ENCODE measurements at places on chromosomes 1 and 21.
A peak's percentile ranks its signal among the peaks of the same experiment; 100 is the strongest.

DNA sequence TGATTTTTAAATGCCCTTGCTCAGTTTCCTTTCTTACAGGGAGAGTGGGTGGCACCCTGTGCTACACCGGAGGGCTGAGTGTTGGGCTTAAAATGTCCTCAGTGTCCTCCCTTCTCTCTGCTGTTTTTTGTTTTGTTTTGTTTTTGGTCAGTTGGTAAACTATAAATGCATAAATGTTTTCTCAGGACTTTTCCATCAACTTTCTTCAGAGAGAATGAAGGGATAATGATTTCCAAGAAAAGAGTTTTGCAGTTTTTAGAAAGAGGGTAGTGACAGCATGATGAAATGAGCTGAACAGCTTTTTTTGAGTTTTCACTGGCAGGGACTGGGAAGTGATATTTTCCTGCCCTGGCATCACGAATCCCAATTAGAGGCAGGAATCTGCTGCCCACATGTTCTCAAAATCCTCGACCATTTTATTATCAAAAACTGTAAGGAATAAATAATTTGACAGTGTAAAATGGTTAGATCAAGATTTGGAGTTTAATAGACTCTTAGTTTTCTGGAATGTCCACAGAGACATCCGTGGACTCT, 15.2 kb downstream of the LAMC1 start:
- DNase-seq = no peak

DNA sequence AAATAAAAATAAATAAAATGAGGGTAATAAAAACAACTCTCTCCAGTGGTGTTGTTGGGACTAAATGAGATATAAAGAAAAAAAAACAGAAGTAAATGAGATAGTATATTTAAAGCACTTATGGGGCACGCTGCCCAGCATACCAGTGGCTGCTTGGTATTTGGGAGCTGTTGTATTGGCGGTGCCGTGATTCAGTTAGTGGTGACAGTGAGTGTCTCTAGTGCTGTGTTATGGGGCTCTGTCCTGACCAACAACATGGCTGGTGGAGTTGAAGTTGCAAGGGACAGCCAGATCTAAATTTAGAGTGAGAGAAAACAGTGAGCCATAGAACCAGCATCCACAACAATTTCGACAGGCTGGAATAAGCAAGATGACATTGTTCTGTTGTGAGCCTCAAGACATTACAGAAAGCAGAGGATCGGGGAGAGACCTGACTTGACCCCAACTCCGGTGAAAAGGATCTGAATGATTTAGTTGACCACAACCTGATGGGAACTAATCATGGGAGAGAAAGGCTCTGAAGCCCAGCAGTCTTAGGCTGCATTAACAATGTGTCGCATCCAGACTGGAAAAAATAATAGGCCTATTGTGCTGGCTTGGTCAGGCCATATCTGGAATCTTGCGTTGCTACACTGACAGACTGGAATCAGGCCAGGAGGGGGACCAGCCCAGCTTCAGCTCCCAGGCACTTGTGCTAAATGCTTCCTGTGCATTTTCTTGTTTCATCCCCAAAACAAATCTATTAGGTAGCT, 2.4 kb upstream of the MFSD2A start:
- DNase-seq = no peak

- DNase-seq = no peak
Measured at GRCh38 chr1:10873189-10873588, 76.7 kb upstream of the CASZ1 start.

- no peak for DNase-seq
Measured at GRCh38 chr1:233960386-233960785, 55.9 kb downstream of the SLC35F3 start.

DNA sequence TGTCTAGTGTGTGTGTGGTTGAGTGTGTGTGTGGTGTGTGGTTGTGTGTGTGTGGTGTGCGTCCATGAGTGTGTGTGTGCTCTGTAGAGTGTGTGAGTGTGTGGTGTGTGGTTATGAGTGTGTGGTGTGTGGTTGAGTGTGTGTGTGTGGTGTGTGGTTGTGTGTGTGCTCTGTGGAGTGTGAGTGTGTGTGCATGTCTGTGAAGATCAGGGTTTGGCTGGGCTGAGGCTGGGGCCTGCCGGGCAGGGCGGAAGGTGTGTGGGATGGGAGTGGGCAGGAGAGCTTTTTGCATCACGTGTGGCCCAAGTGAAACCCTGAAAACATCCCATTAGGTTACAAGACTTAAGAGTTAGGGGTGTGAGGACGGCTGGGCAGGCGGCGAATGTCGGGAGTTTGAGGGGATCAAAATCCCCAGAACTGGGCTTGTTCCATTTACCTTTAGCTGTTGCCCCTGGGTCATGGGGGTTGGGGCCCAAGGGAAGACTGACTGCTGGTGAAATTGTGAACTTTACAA, 2.9 kb upstream of the FCMR start:
- no peak for DNase-seq

DNA sequence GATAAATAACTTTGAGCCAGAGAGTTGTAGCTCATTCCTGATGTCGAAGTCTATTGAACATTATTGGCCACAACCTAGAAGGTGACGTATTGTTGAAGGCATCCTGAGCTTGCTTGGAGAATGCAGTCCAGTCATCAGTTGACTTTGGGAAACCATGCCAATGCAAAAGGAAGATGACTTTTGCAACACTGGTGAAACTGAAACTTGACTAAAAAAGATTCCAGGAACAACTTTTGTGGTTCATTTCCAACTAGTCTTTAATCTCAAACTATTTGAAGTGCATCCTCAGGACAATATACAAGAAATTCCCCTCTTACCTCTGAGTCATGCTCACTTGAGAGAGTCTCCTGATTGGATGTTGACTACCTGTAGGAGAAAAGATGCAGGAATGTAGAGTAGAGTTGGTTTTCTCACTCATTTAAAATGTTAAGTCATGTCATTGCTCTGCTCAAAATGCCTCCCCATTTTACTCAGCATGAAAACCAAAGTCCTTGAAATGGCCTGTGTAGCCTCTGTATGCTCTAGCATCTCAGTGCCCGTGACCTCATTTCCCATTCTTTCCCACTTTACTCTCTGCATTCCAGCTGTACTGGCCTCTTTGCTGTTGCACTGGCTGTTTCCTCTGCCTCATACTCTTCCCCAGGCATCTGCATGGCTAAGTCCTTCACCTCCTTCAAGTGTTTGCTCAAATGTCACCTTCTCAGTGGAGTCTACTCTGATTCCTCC, 24.4 kb upstream of the LEPR start:
- peak; percentile 68 for DNase-seq

- no peak for DNase-seq
Measured at GRCh38 chr21:45920824-45921600, 60.6 kb upstream of the COL6A1 start.

Data from endodermal cell (in vitro differentiated cells).